Stimulated activated CD8-positive, alpha-beta memory T cell treated with anti-CD3 and anti-CD28 coated beads, Interleukin-4, amount 100 ng/mL, for 48 hours (primary cell): ENCODE measurements at places on chromosomes 12 and 14.

GRCh38 chr14:66628636-66629035, 120.7 kb downstream of the GPHN start:
- DNase-seq: no peak

- no peak for DNase-seq
Measured at GRCh38 chr14:68316078-68316868, 476.6 kb downstream of the ZFP36L1 start.

- peak; percentile 86 for DNase-seq
Measured at GRCh38 chr12:71685914-71686657, at the start of gene TMEM19. TSS of gene TMEM19 (plus strand) at chr12:71686082. CDS start at chr12:71686681, 599 bp downstream.

- no peak for DNase-seq
Measured at GRCh38 chr12:58593557-58594304, 326.6 kb downstream of the LRIG3 start.

GRCh38 chr12:2958432-2959191, 585 bp upstream of the TEAD4 start:
- DNase-seq: peak; percentile 31

DNA sequence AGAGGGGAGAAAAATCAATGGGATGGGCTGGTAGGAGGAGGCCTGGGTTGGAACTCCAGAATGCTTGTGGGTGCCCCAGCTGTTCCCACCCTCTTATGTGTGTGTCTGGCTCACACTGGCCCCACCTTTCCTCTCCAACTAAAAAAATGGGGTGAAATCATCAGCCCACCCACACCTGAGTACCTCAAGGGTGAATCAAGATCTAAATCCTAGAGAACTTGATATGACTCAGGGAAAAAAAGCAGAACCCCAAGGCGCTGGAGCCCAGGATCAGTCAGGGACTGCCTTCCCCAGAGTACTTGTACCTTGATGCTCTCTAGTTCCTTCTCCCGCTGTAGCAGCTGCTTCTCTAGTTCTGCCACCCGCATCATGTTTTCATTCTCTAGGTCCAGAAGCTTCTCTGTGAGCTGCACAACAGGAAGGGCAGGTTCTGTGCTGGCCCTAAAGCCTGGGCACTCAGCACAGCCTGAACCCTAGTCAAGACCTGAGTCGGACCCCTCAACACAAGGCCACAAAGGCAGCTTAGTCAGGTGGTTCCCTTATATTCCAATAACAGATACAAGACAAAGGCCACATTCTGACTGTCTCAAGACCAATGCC, 29.7 kb downstream of the PRPF40B start:
- DNase-seq: no peak

- DNase-seq: no peak
Measured at GRCh38 chr12:32809846-32810245, 54.1 kb upstream of the YARS2 start.

- DNase-seq: no peak
Measured at GRCh38 chr12:66279123-66279712, 23.1 kb upstream of the HELB start.

GRCh38 chr14:92605274-92605940, 91.8 kb downstream of the RIN3 start:
- no peak for DNase-seq

GRCh38 chr12:132827763-132828703, 636 bp downstream of the GOLGA3 start:
- DNase-seq: peak; percentile 55

DNA sequence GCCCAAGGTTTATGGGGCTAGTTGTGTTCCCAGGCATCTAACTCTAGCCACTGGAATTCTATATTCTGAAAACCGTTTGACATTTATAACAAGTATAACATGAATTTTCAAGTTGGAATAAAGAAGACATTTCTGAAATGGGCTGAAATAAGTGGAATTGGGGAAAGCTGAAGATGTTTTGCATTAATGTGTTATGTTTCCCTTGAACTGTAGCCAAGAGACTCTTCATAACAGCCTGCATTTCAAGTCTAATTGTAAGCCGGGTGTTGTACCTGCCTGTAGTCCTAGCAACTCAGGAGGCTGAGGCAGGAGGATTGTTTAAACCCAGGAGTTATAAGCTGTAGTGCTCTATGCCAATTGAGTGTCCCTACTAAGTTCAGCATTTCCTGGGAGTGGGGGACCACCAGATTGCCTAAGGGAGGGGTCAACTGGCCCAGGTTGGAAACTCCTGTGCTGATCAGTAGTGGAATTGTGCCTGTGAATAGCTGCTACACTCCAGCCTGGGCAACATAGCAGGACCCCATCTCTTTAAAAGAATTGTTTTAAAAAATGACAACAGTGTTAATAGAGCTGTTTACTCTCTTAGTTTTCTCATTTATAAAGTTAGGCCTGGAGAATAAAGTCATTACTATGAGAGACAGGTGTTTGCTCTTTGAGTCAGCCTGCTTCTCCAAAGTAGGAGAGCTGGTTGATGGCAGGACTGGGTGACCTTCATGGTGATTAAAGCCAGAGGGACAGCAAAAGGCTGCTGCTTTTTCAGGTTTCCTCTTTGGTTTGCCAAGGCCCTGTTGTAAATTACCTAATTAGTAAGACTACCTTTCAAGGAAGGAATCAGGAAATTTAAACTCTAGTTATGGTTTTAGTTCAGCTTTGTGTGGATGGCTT, 483.6 kb upstream of the RGS6 start:
- no peak for DNase-seq

DNA sequence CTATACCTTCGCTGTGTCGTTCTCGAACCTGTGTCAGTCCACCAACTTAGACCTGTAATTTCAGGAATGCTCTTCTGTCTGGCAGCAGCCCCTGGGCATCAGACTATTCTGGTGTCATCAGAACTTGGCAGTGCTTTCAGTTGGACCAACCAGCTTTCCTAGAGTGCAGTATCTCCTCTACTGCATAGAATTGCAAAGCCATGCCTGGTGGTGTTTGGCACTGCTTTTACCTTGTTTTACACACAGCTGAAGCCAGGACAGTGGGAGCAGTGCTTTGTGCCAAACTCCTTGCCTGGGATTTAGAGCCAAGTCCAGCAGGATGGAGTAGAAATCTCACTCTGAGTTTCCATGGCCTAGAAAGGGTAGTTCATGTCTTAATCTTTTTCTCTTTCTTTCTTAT, 1.5 kb downstream of the FLVCR2 start:
- DNase-seq: no peak

DNA sequence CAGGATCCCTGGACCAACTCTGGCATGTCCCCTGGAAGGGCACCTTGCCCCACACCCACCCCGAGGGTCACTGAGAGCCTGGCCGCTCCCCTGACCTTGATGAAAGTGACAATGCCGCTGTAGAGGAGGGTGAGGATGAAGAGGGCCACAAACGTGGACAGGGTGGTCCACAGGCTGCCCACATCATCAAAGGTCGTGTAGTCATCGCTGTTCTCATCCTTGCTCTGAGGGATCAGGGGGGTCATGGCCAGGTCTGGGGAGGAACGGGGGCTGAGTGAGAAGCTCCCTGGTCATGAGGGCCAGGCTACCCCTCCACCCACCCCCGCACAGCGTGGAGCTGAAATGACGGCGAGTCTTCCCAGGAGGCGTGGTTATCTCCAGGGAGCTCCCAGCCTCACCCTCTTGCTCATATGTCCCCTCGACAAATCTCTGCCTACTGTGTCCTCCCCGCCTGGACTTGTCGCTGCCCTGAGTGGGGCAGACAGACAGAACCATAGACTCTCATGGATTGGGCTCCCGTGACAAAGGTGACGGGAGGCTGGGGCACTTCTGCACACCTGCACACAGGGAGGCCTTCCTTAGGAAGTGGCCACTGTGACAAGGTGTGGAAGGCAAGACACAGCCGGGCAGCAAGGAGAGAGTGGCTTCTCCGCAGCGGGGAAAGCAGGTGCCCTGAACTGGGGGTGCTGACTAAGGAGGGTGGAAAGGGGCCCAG, 311.1 kb downstream of the TMEM121 start:
- no peak for DNase-seq

GRCh38 chr12:1853716-1854115, 33.4 kb downstream of the LRTM2 start:
- DNase-seq: no peak

DNA sequence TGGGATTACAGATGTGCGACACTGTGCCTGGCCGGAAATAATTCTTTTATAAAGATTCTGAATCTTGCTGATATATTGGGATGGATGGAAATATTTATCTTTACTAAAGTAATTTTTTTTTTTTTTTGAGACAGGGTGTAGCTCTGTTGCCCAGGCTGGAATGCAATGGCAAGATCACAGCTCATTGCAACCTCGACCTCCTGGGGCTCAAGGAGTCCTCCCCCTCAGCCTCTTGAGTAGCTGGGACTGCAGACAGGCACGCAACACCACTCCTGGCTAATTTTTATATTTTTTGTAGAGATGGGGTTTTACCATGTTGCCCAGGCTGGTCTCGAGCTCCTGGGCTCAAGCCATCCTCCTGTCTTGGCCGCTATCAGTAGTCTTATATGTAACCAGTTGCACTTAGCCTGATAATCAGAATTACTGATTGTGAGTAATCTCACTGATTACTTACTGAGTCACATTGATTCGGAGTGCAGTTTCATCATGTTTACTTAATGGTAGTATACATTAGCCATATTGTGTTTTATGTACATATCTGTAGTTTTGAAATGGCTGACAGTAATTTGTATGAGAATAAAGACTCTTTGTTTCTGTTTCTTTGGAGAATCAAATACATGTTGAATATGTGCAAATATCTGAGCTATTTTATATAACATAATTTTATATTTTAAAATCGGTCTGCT, 50.4 kb upstream of the LRTM2 start:
- no peak for DNase-seq

- no peak for DNase-seq
Measured at GRCh38 chr14:99475660-99476059, 5.0 kb downstream of the SETD3 start.

- DNase-seq: peak; percentile 78
Measured at GRCh38 chr12:31959701-31960391, 631 bp downstream of the RESF1 start.

- no peak for DNase-seq
Measured at GRCh38 chr14:60736494-60736893, 1.9 kb downstream of the MNAT1 start.
